ENCODE measurements at places on chromosomes 5 and 9.
A peak's percentile ranks its signal among the peaks of the same experiment; 100 is the strongest.

DNA sequence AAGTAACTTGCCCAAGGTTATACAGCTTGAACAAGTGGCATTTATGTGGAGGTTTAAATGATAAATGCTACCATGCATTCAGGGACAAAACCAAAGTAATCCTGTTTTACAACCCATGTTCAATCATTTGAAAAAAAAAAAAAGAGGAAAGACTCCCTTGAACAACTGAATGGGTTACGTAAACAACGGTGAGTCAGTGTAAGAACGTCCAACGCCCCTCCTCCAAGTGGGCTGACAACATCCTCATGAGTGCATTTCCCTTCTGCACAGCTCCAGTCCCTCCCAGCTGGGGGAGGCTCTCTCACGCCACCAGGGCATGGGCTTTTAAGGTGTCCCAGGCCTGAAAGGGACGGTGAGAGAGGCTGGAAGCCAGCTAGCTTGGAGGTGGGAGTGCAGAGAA is 90.0 kb downstream of the PRRT1B start:
- DNase-seq = peak; percentile 49

DNA sequence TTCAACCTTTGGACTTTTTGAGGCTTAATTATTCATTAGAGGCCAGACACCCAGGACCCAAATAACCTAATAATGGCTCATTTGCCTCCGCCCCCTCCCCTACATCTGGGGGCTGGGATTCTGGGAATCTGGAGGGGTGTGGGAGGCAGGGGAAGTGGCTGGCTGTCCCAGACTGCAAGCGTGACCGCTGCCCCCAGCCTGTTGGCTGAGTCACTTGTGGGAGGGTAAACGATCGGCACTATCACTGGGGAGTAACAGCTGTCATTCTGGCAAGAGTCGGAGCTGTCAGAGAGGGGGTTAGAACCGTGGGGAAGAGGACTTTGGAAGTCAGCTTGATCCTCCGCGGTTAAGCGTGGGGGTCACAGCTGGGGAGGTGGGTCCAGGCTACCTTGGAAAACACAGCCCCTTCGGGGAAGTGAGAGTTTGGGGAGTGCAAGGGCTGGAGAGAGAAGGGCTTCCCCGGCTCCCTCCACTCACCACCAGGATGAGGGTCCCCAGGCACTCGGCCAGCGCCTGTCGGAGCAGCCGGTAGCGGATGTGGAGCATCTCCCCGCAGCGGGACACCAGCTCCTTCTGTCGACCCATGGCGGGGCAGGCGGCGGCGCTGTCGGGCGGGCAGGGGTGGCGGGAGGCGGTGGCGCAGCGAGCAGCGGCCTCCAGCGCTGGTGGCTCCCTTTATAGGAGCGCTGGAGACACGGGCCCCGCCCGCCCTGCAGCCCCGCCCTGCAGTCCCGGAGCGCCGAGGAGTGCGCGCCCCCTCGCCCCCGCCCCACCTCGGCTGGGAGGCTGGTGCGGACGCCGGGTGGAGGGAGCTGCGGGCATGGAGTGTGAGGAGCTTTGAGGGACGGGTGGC is at the start of gene AQP3:
AQP3 (minus strand) TSS at position 648 of the 853 bp plus-strand sequence; CDS start at position 585, 63 bp downstream.
- no peak for DNase-seq

DNA sequence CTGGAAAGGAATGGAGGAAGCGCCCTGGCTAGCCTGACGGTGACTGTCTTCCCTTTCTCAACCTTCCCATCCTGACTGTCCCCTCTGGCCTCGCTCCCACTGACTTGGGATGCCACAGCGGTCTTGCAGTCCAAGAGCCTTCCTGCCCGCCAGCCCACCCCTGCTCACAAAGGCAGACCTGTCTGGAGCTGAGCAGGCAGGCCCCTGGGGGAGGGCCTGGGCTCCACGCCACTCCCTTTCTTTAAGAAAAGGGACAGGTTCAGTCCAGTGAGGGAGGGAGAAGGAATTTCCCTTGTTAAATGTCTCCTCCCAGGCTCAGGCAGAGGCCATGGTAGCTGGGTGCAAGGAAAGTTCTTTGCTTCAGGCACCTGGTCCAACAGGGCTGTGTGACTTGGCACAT is 18.1 kb downstream of the FGF1 start:
- no peak for DNase-seq

- DNase-seq = no peak
These were observed 46.4 kb upstream of the EDIL3 start for GRCh38 chr5:84430863-84431663.

DNA sequence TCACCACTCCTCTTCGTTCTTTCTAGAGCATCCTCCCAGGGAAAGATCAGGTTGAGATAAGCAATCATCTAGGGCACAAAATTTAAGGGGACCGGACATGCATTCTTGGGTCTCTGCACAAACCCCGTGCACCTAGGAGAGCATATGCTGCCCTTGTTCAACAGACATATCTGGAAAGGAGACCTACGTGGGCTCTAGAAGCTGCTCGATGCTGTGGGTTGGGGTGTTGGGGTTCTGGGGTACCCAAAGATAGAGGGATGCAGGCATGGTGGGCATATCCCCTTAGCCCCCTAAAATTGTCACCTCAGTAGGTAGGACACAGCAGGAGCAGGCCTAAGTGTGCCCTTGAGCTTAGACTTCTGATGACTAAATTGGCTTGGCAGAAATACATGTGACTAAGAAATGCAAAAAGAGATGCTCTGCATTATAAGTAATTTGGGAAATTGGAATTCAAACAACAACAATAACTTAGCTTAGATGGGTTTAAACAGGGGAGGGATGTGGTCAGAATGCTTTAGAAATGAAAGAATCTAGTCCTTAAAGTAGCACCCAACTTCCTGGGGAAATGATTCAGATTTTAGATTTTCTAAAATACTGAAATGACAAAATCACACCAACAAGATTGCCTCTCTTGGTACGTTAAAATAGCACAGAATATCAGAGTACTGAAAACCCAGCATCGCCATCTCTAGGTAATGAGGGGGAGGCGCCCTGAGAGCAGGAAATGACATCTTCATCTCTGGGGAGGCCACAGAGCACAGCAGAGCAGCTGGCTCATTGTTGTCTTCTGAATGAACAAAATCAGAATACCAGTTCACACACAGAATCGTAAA is 172.3 kb downstream of the GNA14 start:
- DNase-seq = no peak

- no peak for DNase-seq
These were observed 227.6 kb upstream of the DMRT1 start for GRCh38 chr9:613771-614347.

- no peak for DNase-seq
These were observed 7.2 kb downstream of the CSNK1A1 start for GRCh38 chr5:149544028-149544420.

DNA sequence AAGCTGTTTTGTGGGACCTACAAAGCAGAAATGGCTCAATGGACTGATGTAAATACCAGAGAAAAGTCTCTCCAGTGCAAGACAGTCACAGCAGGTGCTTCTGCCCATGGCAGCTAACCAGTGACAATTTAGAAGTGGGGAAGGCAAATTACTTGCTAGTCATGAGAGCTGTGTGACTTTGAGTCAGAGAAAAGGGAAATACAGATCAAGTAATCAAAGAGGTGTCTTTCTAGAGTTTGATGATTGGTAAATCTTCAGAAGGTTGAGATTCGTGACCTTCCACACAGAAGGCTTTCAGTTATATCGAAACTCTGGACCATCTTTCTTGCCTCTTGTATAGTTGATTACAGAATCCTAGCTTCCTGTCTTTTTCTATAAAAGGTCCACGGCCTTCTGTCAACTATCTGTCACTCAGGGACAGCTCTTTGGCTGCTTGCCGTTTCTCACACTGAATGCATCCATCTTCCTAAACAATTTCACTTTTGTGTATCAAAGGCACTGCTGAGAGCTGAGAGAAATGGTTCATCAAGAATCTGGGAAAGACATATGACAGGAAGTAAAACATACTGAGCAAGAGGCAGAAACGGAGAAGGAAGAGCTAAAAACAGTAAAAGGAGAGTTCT is 993.9 kb upstream of the ACO1 start:
- no peak for DNase-seq

GRCh38 chr5:172491481-172491880 is 37.2 kb upstream of the SH3PXD2B start:
- DNase-seq = no peak

DNA sequence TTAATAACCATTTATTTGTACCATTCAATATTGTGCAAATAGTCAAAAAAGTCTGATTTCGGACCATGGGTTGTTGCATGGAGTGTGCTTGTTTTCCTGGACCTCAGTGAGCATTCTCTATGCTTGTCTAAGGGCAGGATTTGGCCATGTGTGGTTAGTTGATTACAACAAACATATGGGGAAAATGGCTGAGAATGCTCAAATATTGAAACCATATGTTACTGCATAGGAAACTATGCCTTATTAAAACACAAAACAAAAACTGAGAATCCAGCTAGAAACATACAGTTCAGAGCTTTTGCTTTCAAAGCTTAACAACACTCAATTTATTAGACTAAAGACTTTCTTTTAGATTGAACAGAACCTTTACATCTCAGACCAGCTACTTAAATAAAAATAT is 928.3 kb downstream of the NR2F1-AS1 start:
- no peak for DNase-seq

DNA sequence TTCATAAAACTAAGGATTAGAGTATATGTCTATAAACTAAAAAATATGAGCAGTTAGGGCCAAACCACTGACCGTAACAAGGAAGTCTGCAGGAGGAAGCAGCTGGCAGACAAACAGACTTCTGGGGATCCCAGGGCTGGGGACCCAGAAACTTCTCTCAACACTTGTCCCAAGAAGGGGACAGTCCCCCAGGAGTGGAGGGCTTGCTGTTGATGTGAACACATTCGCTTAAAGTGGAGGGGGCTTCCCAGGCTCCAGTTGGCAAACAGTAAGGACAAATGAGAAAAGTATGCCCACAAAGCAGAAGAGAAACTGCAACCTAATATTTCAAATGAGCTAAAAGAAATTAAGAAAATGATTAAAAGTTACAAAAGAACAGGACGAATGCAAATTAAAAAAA is 83.7 kb downstream of the PDE8B start:
- DNase-seq = no peak

GRCh38 chr9:113934829-113935676 is 58.9 kb downstream of the ZNF618 start:
- DNase-seq = no peak

DNA sequence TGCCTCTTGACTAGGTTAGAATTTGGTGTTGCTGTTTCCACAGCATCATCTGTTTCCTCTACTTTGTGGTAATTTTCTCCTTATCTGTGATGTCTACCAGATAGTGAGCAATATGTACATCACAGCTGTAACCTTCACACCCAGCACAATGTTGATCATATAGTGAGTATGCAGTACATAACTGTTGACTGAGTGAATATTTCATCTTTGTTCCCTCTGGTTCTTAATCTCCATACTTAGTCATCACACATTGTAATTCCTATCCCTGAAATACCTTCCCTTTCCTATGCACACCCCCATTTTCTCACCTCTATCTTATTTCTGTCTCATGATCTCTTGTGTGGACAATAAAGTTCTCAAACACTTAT is 115.9 kb downstream of the KIF4B start:
- no peak for DNase-seq

- no peak for DNase-seq
These were observed 202.7 kb upstream of the NR3C1 start for GRCh38 chr5:143606043-143606752.

- no peak for DNase-seq
These were observed 579.7 kb downstream of the CCDC171 start for GRCh38 chr9:16132513-16132912.

- DNase-seq = no peak
These were observed 40.7 kb downstream of the FBXW11 start for GRCh38 chr5:171965745-171966144.

DNA sequence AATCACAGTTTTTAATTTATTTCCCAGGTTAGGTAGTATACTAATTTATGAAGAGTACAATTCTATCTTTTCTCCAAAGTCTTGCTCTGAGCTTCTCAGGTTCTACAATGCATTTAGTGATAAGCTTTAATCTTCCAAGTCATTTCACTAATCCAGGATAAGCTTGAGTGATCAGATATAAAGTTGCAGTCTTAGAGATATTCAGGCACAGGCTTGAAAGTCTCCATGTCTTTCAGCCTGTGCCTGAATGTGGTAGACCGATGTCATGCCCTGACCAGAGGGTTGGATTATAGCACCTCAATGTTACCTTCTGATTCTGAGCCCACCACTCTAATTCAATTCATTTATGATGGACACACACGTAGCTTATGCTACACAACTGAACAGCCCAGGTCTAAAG is 3.2 kb downstream of the CRHBP start:
- no peak for DNase-seq

- DNase-seq = no peak
These were observed 281.3 kb upstream of the IRX4 start for GRCh38 chr5:2163940-2164490.

DNA sequence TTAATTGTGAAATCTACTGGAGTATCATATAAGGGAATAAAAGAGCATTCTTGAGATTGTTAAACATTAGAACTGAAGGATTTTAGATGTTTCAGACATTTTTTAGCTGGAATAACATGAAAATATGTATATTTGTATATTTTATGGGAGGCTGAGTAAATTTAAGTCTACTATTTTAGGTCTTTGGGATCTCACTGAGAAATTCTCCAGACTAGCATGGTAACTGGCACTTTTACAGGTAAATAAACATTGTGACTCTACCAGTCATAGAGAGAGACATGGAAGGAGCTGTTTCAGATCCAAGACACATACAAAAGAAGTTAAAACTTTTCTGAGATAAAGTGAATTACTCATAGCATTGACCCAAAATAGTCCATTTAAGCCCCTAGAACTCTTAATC is 59.4 kb downstream of the NDUFAF2 start:
- DNase-seq = no peak

DNA sequence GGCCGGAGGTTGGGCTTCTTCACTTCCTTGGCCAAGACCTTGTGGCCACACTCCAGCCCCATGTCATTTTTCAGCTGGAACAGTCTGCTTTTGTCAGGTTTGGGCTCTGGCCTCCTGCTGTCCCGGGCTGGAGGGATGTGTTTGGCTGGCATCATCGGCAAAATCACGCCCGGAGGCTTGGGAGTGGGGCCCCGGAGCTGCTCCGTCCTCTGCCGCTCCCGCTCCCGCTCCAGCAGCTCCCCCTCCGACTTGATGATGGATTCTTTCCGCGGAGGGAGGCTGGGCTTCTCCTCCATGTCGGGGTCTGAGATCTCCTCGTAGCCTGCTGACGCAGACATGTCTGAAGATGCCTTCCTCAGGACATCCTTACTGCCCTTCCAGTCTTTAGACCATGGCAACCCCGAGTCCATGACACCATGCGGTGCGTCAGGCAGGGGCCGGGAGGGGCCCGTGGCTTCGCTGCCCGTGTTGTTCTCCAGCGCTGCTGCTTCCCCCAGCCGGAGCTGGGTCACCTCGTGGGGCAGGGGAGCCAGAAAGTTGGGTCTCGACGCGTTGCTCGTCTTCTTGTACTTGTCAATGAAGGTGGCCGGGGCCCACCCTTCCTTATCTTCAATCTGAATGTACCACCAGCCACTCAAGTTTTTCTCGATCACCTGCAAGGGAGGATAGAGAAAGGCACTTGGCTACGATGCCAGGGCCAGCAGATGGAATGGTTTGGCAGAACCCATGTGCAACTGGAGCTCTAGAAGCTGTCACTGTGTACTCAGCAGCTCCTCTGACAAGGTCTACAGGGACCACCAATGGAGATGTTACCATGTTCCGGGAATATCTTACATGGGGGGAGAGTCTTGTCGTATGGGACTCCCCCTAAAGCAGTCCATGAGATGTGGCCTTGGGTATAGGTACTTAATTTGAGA is 56.0 kb upstream of the UBTD2 start:
- DNase-seq = no peak

GRCh38 chr9:99602854-99603253 is 218.8 kb upstream of the NR4A3 start:
- DNase-seq = no peak

All from GOT3 (cell line).